ENCODE measurements at places on chromosomes 6 and 20.

DNA sequence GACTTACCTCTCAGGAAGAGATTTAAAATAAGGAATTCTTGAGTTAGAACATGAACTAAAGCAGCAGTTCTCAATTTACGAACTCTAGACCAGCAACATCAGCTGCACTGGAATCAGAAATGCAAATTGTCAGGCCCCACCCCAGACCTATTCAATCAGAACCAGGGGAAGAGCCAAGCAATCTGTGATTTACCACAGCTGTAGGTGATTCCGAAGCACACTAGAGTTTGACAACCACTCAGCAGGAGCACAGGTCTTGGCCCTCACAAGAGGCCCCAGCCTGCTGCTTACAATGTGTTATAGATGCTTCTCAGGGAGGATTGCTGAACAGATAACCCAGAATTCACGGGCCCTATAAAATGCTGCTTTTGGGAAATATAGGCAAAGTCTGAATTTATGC lies 279.2 kb downstream of the PTPRK start:
- no peak for DNase-seq

GRCh38 chr20:18403269-18403668 lies 63.6 kb downstream of the DZANK1 start:
- no peak for DNase-seq

- DNase-seq: no peak
Observed at GRCh38 chr6:37019065-37019450, 13.6 kb downstream of the FGD2 start.

DNA sequence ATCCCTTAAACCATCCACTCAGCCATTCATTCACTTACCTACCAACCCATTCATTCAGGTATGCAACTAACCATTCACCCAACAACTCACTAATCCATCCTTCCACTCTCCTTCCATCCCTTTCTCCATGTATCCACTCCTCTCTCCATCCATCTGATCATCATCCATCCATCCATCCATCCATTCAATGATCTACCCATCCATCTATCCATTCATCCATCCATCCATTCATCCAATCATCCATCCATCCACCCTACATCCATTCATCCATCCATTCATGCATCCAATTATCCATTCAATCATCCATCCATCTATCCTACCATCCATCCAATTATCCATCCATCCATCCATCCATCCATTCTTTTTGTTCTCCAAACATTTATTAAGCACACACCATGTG lies 13.8 kb upstream of the BCAS1 start:
- no peak for DNase-seq

- DNase-seq: peak; percentile 60
Observed at GRCh38 chr6:710601-711571, 17.9 kb upstream of the EXOC2 start.

GRCh38 chr6:165821754-165822153 lies 158.7 kb upstream of the PDE10A start:
- no peak for DNase-seq

DNA sequence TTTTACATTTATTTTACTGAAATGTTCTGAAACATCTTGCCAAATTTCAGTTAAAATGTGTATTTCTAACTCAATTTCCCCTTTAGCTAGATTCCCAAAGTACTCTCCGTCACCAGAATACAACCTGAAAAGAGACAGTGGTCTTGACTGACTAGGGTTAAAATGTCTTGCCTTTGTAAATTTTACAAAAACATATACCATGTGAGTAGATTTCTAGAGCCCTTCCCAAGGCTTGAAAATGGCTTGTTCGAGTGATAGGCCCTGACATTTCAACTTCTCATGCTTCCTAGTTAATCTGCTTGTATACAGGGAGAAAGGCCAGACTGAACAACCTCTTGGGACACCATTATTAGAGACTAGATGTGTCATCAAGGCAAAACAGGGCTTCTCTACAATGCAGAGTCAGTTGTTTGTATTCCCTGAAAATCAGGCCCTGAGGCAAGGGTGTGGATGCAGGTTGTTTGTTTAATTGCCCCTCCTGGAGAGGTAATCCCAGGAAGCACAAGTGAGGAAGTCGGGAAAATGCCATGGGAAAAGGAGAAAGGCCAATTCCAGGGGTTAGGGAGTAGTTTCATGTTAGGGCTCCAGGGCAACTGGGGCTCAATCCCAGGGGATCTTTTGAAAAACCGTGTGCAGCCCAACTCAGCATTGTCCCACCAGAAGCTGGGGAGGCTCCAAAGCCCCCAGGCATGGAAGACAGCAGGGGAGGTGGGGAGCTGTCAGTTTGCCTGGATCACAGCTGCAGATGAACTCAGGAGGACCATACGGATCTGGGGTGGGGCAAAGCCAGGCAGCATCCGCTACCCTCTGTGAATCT lies 11.6 kb upstream of the TFB1M start:
- no peak for DNase-seq

DNA sequence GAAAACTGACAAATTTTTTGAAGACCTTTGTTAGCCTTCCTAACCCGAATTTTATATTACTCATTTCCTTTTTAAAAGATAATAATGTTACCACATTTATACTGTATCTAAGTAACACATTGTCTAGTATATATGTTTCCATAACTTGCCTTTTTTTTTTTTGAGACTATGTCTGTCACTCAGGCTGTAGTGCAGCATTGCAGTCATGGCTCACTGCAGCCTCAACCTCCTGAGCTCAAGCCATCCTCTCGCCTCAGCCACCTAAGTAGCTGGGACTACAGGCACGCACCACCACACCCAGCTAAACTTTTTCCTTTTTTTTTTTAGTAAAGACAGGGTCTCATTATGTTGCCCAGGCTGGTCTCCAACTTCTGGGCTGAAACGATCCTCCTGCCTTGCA lies 18.6 kb downstream of the ZNFX1 start:
- DNase-seq: no peak

DNA sequence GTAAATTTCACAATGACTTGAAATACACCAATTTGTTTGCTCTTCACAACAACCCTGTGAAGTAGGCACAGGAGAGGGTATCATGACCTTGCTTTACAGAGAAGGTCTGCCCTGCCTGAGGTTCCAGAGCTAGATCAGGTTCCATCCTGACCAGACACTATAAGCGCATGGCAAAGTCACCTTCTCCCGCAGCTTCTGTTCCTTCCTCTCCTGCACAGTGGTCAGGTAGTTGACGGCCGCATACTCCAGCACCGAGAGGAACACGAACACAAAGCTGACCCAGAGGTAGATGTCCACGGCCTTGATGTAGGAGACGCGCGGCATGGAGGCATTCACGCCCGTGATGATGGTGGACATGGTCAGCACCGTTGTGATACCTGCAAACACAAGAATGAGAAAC lies 34.3 kb downstream of the PM20D2 start:
- DNase-seq: no peak

DNA sequence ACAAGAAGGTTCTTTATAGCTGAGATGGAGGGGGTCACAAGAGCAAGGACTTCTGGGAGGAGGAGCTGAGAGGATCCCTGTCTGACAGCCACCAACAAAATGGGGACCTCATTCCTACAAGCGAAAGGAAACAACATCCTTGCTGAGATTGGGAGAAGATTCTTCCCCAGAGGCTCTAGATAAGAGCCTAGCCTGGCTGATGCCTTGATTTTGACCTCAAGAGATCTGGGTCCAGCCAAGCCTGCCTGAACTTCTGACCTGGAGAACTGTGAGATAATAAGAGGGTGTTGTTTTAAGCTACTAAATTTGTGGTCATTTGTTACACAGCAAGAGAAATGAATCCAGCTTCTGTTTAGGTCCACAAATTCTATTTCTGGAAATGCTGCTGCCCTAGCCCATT lies 75.4 kb upstream of the SLC4A11 start:
- no peak for DNase-seq

GRCh38 chr20:21398109-21399004 lies 1.0 kb upstream of the NKX2-4 start:
- DNase-seq: no peak

DNA sequence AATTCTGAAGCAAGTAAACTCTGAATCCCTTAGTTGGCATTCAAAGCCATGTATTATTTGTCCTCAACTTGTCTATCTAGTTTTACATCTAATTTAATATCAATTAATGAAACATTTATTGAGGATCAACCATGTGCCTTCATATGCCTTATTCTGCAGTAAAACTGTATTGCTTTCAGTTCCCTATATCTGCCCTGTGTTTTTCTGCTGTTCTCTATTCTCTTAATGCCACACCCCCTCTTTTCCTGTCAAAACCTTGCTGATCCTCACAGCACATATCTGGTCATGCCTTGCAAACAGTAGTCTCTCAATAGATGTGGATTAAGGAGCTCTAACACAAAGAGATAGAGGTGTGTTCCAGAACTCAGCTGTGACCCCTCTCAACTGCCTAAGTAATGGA lies 2.0 kb downstream of the FIG4 start:
- DNase-seq: no peak

DNA sequence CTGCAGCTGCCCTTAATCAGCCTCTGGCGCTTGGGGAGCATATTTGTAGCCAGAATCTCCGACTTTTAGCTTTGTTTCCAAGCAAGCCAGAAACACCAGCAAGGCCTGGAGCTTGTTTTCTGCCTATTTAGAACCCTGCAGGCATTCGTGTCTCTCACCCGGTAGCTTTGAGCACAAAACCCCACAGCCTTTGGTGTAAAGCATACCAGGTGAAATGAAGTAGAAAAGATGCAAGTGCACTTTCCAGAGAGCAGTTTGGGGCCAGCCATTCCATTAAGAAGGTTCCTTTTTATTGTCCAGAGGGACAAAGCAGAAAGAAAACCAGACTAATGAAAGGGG lies 736 bp downstream of the FAM217B start:
- DNase-seq: no peak

DNA sequence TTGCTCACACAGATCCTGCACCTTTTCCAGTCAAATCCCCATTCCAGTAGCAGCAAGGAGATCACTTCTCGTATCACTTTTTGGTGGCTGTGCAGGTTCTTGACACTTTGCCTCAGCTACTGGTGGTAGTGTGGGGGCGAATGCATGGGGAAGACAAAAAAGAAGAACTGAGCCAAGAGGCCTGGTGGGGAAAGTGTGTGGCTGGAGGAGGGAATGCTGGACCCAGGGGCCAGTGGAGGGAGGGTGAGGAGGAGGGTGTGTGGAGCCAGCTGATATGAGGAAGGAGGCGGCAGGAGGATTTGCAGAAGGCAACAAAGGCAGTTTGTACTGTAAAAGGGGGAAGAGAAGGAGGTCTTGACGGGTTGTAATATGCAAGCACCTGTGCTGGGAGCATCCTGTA lies 15.7 kb upstream of the HLA-C start:
- no peak for DNase-seq
